SJSA1 (cell line): ENCODE measurements at places on chromosomes 7 and 10.

DNA sequence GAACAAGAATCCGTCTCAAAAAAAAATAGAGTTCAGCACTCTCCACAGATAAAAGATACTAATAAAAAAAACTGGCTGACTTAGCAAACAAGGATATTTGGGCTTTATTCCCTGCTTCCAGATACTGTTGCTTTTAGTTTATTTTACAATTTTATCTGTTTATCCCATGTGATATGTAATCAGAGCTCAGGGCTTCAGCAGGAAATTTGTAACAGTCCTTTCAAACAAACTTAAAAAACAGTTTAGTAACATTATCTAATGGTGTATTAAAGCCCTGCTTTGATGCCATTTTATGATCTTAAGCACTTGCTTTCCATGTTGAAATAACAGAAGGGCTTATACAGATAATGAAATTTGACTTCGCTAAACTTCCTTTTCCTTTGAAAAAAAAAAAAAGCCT, 28.1 kb downstream of the DCLRE1A start:
- no peak for DNase-seq

DNA sequence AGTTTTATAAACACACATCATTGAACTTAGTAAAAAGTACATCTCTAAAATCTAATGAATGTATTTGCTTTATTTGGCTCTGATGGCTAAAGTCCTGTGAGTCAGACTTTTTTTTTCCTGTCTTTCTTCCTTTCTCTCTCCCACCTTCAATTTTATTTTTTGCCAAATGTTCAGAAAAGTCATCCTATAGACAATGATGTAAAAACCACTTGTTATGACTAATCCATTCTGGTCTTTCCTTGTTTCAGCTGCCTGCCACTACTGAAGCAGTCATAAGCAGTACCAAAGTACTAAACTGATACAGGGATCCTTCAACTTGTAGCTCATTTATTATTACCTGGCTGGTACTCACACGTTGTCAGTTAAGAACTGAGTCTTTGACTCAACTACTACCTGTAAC, 23.9 kb downstream of the HECTD2 start:
- no peak for DNase-seq

- no peak for DNase-seq
These were observed 124.8 kb upstream of the CCDC6 start for GRCh38 chr10:60031183-60031582.

DNA sequence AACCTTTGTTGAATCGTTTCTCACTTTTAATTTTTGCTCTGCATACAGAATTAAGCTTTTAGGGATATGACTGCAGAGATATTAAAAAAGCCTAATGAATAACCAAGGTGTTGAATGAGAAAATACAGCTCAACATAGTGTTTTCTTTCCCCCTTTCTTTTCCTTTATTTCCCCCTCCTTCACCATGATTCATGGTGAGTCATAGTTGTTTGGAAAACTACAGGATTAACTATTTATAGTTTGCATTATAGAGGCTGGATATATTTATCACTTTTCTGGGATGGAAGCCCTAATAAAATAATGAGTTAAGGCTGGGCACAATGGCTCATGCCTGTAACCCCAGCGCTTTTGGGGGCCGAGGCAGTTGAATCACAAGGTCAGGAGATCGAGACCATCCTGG, 115.0 kb downstream of the DNAJB9 start:
- DNase-seq: no peak

DNA sequence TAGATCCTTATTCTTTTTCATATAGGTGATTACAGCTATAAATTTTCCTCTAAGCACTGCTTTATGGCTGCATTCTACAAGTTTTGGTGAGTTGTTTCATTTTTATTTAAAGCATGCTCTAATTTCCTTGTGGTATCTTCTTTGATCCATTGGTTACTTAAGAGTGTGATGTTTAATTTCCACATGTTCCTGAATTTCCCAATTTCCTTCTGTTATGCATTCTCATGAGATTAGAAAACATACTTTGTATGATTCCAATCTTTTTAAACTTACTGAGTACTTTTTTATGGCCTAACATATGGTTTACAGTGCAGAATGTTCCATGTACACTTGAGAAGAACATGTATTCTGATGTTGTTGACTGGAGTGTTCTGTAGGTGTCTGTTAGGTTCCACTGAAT, 53.4 kb downstream of the MYL10 start:
- DNase-seq: no peak

- DNase-seq: no peak
These were observed 164.2 kb upstream of the EEPD1 start for GRCh38 chr7:35988818-35989217.

- no peak for DNase-seq
These were observed 20.3 kb downstream of the TSPAN12 start for GRCh38 chr7:120837599-120837998.

DNA sequence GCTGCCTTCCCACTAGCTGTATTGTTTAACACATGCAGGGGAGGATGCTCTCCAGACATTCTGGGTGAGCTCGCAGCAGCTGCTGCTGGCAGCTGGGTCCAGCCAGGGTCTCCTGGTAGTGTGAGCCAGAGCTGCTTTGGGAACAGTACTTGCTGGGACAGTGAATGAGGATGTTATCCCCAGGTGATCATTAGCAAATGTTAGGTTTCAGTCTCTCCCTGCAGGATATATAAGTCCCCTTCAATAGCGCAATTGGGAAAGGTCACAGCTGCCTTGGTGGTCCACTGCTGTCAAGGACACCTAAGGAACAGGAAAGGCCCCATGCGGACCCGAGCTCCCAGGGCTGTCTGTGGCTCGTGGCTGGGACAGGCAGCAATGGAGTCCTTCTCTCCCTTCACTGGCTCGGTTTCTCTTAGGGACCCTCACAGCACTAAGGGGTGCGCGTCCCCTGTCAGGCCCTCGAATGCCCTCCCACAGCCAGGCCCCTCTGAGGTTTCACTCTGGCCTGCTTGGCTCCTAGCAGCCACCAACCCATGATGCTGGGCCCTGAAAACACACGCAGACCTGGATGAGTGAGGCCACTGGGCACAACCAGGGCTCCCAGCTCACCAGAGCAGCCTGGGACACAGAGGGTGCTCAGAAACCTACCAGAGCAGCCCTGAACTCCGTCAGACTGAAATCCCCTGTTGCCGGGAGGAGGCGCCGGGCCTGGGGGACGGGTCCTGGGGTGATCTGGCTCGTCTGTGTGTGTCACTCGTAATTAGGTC, 173.0 kb upstream of the LANCL2 start:
- DNase-seq: peak; percentile 74

DNA sequence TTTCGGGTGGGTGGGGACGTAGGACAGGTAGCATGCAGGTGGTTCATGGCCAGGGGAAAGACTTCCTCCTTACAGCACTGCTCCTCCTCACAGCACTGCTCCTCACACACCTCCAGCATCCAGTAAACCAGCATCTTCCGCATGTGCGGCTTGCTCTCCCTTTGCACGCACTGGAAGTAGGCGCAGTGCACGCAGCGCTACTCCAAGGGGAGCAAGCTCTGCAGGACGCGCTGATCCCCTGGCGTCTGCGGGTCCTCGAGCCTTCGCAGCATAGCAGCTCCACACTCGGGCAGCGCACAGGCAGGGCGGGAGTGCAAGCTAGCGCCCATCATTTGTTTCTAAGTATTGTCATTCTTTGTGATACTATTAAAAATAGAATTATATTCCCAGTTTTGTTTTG, 30.5 kb upstream of the MAP3K8 start:
- no peak for DNase-seq
